ENCODE measurements at places on chromosomes 2 and 18.
A peak's percentile ranks its signal among the peaks of the same experiment; 100 is the strongest.

- DNase-seq: peak; percentile 48
Observed at GRCh38 chr2:199315299-199316179, 142.2 kb downstream of the SATB2 start.

DNA sequence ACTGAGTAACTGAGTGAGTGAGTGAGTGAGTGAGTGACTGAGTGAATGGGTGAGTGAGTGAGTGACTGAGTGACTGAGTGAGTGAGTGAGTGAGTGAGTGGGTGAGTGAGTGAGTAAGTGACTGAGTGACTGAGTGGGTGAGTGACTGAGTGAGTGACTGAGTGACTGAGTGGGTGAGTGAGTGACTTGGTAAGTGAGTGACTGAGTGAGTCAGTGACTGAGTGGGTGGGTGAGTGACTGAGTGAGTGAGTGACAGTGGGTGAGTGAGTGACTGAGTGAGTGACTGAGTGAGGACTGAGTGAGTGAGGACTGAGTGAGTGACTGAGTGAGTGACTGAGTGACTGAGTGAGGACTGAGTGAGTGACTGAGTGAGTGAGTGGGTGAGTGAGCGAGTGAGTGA lies 13.9 kb downstream of the MAL start:
- no peak for DNase-seq

DNA sequence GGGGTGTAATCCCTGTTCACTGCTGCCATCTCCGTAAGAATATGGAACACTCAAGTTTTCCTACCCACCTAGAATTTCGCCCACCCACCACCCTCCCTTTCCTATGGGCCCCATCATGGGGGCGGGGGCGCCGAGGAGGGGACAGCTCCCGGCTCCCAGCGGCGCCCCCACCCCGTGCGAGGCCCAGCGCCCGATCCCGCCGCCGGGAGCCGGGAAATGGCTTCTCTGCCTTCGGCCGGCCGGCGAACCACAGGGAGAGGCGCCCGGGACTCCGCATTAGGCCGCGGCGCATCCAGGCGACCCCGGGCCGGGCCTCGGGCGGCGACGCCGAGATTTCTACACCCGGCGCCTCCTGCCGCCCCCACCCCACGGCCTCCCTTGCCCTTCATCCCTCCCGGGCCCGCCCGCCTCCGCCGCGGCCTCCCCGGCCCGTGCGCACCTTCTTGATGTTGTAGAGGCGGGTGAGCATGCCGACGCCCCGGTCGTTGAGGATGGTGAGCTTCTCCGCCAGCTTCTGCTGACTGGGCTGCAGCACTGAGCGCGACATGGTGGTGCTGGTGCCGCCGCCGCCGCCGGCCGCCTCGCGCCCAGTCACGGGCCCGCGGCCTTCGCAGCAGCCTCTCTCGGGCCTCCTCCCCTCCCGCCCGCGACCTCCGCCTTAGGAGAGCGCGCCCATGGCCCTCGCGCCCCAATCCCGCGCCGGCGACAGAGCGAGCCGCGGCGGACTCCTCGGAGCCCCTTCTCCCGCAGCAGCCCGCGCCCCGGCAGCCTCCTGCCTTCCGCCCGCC lies 510 bp downstream of the NCKAP1 start:
- peak; percentile 26 for DNase-seq

GRCh38 chr2:240435457-240435947 lies at the start of gene GPC1:
Gene GPC1 (plus strand): TSS chr2:240435663. CDS start chr2:240435919, 256 bp downstream.
- DNase-seq: peak; percentile 82

DNA sequence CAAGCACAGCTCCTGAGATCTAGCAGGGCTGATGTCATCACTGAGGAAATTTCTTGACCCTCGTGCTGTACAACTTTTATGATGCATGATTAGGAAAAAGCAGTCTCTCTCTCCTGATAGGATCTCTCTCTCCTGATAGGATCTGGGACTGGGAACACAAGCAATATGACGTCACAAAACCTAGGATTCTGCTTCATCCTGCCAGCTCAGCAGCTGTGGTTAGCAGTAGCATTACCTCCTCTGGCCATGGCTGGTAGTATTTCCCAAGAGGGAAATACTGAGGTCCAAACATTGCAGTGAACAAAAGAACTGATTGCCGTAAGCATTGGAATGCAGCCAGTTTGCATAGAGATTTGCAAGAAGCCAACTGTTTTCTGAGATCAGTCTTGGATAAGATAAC lies 521.2 kb upstream of the POU3F3 start:
- DNase-seq: peak; percentile 11

All from iris pigment epithelial cell (primary cell).